ENCODE measurements at places on chromosomes 12 and 14. TPM values are rescaled to one million over a fixed set of nuclear protein-coding genes. Genes with fewer than 3 reads are reported as not detected.

ADAM21 gene
- not detected for total RNA-seq

SERPINA9 gene
- not detected for total RNA-seq

VRTN gene
- total RNA-seq, result not detected

PPP1R36 gene
- 3.9 TPM for total RNA-seq

PRORP gene
- total RNA-seq, result 28.8 TPM

ACACB gene
- total RNA-seq, result 517 TPM

GRCh38 chr14:91614187-91614586, 104.1 kb upstream of the PPP4R3A start:
- H3K36me3 ChIP-seq, result no peaks in the 10 kb centered on the region
- no peaks in the 10 kb centered on the region for H3K4me1 ChIP-seq
- no peaks in the 10 kb centered on the region for H3K27me3 ChIP-seq
- H3K4me3 ChIP-seq, result no peak overlapping the region

DNA sequence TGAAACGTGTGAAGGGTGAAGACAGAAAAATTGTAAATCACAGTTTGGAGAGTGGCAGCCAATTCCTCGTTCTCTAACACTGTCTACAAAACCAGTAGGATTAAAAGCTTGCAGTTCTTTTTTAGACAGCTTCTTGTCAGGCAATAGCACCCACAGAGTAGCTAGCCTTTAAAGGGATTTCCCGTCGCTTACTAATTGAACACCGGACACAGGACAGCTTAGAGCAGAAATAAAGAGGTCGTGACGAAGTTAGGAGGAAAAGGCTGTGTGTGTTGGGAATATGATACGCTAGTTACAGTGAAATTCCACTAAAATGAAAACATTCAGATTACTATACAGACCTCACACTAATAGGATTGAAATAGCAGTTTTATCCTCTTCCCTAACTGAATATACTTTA, 149.1 kb upstream of the FLRT2 start:
- no peaks in the 10 kb centered on the region for H3K4me1 ChIP-seq
- no peaks in the 10 kb centered on the region for H3K27me3 ChIP-seq
- DNase-seq, result no peak
- H3K27ac ChIP-seq, result no peak overlapping the region
- no peak overlapping the region for H3K4me3 ChIP-seq
- H3K36me3 ChIP-seq, result no peaks in the 10 kb centered on the region

- H3K27me3 ChIP-seq, result no peaks in the 10 kb centered on the region
- H3K36me3 ChIP-seq, result peaks cover 17% of the 10 kb centered on the region
- H3K27ac ChIP-seq, result no peak overlapping the region
- no peak for DNase-seq
- H3K4me3 ChIP-seq, result no peak overlapping the region
- H3K4me1 ChIP-seq, result peaks cover 4% of the 10 kb centered on the region
These were observed 16.3 kb upstream of the CYP46A1 start for GRCh38 chr14:99667821-99668220.

- no peak for DNase-seq
- H3K27ac ChIP-seq, result no peak overlapping the region
These were observed 121.5 kb upstream of the VASH1 start for GRCh38 chr14:76639606-76640229.

DNA sequence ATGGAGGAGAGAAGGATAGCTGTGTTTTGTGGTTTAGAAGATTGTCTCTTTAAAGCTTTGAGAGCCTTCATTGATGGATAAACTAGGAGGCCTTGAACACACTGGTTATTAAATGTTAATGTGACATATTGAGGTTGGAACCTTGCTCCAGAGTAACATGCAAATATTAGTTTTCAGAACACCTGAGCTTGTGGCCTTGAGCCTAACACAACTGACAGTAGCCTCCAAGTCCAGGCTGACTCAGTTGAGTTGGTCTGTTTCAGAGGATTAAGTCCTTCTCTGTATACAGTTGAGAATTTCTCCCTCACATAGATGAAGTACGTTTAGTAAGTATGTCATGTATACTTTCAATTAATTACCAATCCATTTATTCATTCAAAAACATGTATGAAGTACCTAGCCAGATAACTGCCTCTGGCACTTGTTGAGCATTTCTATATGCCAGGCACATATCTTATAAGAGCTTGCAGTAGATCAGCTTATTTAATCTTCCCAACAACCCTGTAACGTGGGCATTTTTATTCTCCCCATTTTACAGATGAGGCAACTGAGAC, 63.5 kb downstream of the ELK3 start:
- H3K4me3 ChIP-seq, result no peak overlapping the region
- H3K4me1 ChIP-seq, result peaks cover 31% of the 10 kb centered on the region
- no peak overlapping the region for H3K27ac ChIP-seq

- H3K27me3 ChIP-seq, result no peaks in the 10 kb centered on the region
- H3K4me1 ChIP-seq, result peaks cover 37% of the 10 kb centered on the region
- peak; percentile 65 for DNase-seq
- H3K36me3 ChIP-seq, result no peaks in the 10 kb centered on the region
- peak overlapping the region; percentile 91 for H3K4me3 ChIP-seq
These were observed 883 bp downstream of the FOXJ2 start for GRCh38 chr12:8033153-8034044.

DNA sequence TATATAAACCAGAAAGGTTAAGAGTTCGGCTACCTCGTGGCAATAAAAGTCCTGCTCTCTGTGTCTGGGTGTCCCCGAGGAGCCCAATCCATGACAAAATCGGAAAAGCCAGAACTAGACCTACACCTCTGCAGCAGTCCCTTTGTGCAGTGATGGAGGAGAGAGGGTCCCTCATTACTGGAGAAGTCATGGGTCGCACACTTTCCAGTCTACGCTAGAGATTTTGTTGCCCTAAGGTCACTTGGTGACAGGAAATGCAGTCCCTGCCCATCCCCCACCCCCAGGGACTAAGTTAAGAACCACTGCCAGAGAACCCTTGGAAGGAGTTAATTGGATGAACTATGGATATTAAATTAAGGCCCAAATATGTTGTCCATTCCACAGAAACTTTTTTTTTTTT, 104.4 kb upstream of the ATF7IP start:
- no peak overlapping the region for H3K4me3 ChIP-seq
- no peak for DNase-seq
- peak overlapping the region; percentile 79 for H3K27ac ChIP-seq

- no peak overlapping the region for H3K27ac ChIP-seq
- no peaks in the 10 kb centered on the region for H3K27me3 ChIP-seq
- DNase-seq, result no peak
- no peak overlapping the region for H3K4me3 ChIP-seq
- H3K4me1 ChIP-seq, result peaks cover 48% of the 10 kb centered on the region
These were observed 5.1 kb downstream of the ARF6 start for GRCh38 chr14:49897965-49898364.

DNA sequence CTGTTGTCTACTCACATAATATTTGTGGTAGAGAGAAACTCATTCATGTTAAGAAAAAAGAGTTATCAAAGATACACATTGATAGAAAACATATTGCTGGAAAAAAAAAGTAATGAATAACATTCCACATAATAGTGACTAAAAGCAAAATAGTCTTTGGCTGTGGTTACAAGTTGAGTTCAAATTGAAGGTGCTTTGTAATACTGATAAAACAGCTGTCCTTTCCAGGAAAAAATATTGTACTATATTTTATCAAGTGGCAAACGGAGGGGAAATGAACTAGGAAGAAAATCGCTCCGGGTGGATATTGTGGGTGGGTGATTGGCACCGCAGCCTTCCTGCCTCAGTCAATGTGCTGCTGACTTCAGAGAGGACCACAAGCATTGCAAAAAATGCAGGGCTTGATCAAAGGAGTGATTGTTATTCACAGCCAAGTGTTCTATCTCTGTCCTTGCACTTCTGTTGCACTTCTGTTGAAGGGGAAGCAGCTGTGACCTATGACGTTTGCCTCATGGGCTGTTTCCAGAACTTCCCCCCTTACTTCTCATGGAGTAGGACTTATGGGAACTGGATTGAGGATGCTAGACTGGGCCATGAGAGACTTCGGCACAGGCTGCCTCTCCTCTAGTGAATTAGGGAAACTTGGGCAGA, 114.4 kb downstream of the VRK1 start:
- no peak overlapping the region for H3K4me3 ChIP-seq
- H3K27me3 ChIP-seq, result no peaks in the 10 kb centered on the region
- no peak for DNase-seq

GRCh38 chr12:81146228-81147225, 68.6 kb downstream of the ACSS3 start:
- H3K4me1 ChIP-seq, result no peaks in the 10 kb centered on the region
- DNase-seq, result no peak
- H3K27ac ChIP-seq, result no peak overlapping the region
- H3K27me3 ChIP-seq, result no peaks in the 10 kb centered on the region
- no peak overlapping the region for H3K4me3 ChIP-seq
- no peaks in the 10 kb centered on the region for H3K36me3 ChIP-seq

DNA sequence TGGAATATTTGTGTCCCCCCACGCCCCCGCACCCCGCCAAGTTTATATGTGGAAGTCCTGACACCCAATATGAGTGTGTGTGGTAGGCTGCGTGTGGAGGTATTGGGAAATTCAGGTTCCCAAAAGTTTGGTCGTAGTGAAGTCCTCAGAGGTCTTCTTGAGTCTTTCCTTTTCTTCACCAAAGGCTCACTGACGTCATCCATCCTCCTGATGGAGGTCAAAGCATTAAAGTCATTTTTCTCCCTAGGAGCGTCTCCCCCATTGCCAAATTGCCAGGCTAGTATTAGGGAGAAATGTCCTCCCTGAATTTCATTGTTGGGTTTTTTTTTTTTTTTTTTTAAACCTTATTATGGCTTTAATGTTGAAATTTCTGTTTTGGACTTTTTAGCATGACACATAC, 113.7 kb downstream of the RGS6 start:
- H3K27ac ChIP-seq, result no peak overlapping the region
- no peaks in the 10 kb centered on the region for H3K4me1 ChIP-seq
- H3K36me3 ChIP-seq, result no peaks in the 10 kb centered on the region
- H3K4me3 ChIP-seq, result no peak overlapping the region
- H3K27me3 ChIP-seq, result no peaks in the 10 kb centered on the region

GRCh38 chr12:52945389-52946232, 3.3 kb upstream of the KRT18 start:
- H3K27ac ChIP-seq, result no peak overlapping the region
- no peak overlapping the region for H3K4me3 ChIP-seq
- DNase-seq, result no peak
- no peaks in the 10 kb centered on the region for H3K36me3 ChIP-seq
- H3K27me3 ChIP-seq, result no peaks in the 10 kb centered on the region
- no peaks in the 10 kb centered on the region for H3K4me1 ChIP-seq

All from tibial nerve (tissue), 4 donors.